ENCODE measurements at places on chromosomes 13 and 19.
A peak's percentile ranks its signal among the peaks of the same experiment; 100 is the strongest.

GRCh38 chr13:113926951-113927660 is 46.8 kb downstream of the C13orf46 start:
- DNase-seq = no peak

DNA sequence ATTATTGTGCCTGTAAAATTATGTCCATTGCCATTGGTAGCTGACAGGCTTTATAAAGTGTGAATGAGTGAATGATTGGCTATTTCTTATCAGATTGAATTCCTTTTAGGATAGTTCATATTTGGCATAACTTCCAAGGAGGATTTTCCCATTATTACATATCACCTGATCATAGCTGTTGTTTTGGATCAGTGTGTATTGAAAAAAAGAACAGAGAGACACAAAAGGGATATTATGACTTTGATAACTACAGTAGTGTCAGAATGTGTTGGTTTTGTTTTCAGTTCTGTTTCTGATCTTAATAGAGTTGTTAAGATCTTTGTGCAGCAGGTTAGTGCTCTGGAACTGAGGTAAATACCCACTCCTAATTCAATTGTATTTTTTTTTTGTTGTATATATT is 103.8 kb downstream of the LRCH1 start:
- DNase-seq = no peak

DNA sequence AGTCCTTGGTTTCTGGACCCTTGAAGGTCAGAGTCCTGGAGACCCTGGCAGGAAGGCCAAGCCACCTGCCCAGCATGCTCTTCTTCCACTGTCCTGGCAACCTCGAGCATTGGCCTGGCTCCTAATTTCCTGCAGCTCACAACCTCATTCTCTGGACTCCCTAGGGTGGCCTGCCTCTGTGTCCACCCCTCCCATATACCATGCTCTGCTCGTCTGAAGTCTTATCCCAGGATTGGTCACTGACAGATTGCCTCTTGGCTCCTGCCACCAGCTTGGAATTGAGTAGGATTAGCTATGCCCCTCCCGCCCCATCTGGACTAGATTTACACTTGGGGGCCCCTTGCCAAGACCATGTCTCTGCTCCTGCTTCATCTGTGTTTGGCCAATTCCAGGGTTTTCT is 17.1 kb upstream of the WASF3 start:
- no peak for DNase-seq

- no peak for DNase-seq
These were observed 667 bp upstream of the MBNL2 start for GRCh38 chr13:97221466-97221865.

- DNase-seq = peak; percentile 33
These were observed 16.8 kb downstream of the FPR2 start for GRCh38 chr19:51777570-51778462.

GRCh38 chr19:14530005-14530348 is 583 bp downstream of the TECR start:
- no peak for DNase-seq

- DNase-seq = no peak
These were observed 3.7 kb downstream of the FUZ start for GRCh38 chr19:49809160-49809940.

- no peak for DNase-seq
These were observed 606 bp downstream of the SYNGR4 start for GRCh38 chr19:48364598-48365348.

DNA sequence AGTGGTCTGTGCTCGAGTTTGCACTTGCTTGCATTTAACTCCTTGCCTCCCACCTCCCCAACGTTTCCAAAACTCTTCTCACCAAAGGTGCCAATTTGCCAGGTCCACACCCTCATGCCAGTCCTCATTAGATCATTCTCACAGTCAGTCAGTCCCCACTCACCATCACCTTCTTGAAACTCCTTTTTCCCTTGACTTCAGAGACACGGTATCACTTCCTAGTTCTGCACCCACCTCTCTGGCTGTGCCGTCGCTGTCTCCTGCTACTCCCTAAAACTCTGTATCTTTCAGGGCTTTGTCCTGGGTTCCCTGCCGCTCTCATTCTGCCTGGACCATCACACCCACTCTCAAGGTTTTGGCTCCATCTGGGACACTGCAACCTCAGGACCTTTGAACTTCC is 19.6 kb downstream of the OLFM2 start:
- DNase-seq = no peak

DNA sequence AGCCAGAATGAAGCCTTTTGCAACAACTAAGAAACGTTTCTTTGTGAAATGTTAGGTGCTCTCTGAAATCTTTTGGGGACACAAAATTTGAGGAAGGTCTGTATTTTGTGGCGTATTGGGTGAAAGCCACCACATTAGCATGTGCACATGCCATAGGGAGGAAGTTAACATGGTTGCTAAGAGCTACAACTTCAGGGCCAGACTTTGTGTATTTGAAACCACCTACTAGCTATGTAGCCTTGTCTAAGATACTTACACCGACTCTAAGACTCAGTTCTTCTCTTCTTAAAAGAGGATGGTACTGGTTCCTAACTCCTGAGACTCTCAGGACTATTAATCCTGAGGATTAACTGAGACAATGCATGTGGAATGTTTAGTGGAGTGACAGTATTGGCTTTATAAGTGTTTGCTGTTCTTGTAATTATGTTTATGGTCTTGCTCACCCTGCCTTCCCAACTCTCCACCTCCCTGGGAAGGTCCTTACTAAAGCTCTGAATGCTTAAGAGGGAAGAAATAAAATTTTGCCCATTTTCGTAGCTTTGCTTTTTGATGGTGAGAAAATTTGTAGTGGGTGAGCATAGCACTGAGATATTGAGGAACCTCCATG is 15.5 kb downstream of the SERP2 start:
- DNase-seq = no peak

DNA sequence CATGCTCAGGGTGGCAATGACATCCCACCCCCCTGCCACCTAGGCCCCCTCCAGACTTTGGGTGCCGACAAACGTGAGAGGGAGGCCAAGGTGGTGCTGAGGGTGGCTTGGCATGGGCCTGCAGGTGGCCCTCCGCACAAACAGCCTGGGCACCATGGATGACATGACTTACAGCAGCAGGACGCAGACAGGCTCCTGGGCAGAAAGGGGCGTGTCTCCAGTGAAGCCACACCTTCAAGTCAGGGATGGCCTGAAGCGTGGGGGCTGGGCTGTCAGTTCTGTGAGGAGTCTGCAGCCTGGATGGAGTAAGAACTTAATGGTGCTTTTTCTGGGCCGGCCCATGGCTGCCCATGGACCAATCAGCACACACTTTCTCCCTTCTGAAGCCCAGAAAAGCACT is 25.3 kb downstream of the POMP start:
- DNase-seq = no peak

DNA sequence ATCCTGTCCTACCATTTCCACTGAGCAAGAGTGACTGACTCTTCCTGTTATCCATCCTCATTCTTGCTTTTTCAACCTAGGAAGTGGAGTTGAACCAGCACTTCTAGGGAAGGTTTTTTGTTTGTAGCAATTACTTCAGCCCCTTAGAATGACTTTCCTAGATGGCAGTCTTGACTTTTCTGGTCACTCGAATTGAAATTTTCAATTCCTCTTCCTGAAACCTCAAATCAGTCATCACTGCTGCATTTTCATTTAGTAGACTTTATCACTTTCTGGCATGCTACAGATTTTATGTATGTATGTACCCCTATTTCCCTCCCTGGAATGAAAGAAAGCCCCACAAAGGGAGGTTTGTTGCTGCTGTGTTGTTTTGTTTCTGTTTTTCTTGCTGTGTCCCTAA is 915.9 kb downstream of the PCDH17 start:
- no peak for DNase-seq

DNA sequence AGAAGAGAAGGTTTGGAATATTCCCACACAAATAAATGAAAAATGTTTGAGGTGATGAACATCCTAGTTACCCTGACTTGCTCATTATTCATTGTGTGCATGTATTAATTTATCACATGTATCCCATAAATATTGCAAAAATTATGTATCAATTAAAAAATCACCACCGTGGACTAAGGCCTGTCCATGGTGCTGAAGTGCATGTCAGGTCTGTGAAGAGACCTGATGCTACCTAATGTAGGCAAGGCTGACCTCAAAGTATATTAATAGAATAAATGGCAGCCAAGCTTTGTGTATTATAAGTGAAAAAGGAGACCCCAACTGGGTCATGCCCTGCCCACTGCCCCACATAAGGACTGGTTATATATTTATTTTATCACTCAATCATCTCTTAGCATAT is 34.4 kb upstream of the ZNF835 start:
- no peak for DNase-seq

DNA sequence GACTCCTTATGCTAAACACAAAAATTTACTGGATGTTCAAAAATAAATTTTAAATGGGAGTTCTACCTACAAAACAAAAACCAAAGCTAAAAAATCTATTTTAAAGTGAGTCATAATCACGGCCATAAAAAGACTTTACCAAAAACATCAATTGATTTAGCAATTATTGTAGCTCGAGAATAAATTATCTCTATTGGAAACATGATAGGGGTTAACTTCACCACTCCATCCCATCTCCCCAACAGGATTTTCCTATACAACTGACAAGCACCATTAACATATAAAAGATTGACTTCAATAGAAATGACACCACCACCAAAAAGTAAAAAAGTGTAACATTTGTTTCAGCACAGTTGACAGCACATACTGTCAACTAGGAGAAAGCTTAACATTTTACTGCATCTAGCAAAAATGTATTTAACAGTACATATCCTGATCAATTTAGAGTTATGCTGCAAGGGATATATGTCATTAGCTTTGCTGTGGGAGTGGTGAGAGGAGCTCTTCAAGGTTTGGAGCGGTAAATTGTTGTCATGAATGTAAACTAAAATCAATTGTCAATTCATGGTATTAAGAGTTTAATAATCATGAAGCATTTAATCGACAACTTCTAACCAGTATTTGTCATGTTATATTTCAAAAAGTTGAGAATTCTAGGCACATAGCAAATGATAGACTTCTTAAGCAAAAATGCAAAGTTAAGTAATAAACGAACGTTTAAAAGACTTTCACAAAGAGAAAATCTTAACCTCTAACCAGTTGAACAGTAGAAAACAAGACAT is 3.8 kb downstream of the UBL3 start:
- DNase-seq = no peak

- no peak for DNase-seq
These were observed 71.4 kb downstream of the LRCH1 start for GRCh38 chr13:46624353-46624752.

DNA sequence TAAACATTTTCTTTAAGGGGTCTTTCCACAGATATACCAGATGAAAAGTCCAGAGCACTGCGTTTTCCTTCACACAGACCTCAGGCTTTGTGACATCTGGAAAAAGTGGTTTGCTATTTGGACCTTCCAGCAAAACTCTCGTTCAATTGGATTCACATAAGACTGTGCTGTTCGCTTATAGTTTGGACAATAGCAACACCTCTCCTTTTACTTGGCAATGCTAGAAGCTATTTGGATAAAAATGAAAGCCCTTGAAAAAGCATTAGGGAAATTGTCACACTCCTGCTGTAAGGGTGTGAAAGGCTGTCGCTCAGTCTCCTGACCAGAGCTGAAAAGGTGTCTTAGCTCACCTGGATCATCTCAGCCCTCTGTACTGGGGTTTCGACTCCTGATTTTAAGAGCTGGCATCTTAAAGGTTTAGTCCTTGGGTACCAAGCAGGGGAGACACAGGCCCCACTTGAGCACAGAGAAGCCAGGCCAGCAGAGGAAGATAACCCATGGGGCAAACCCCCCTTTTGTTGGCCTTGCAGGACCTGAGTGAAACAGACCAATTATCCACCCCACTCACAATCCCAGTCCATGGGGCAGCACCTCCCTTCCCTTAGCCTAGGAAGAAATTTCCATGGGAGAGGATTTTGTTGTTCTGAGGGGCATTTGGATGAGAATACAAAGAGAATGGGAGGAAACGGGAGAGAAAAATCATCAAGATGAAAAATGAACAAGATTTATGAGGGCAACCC is 257.6 kb downstream of the DLEU7 start:
- no peak for DNase-seq

DNA sequence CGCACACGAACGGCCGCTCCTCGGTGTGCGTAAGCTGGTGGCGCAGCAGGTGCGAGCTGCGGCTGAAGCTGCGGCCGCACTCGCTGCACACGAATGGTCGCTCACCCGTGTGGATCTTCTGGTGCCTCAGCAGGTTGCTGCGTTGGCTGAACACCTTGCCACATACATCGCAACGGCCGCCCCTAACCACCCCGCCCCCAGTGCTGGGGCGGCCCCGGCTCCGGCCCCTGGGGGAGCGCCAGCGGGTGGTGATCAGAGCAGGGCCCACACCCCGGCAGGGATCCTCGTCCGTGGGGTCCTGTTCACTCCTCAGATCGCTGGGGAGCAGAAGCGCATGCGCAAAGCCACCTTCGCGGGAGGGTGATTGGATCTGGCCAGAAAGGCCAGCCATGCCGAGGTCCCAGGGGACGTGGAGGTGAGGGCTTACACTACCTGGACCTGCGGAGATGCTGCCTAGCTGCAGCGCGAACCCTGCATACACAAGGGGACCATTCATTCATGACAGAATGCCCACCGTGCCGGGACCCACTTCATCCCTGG is 4.7 kb upstream of the UBE2M start:
- no peak for DNase-seq

DNA sequence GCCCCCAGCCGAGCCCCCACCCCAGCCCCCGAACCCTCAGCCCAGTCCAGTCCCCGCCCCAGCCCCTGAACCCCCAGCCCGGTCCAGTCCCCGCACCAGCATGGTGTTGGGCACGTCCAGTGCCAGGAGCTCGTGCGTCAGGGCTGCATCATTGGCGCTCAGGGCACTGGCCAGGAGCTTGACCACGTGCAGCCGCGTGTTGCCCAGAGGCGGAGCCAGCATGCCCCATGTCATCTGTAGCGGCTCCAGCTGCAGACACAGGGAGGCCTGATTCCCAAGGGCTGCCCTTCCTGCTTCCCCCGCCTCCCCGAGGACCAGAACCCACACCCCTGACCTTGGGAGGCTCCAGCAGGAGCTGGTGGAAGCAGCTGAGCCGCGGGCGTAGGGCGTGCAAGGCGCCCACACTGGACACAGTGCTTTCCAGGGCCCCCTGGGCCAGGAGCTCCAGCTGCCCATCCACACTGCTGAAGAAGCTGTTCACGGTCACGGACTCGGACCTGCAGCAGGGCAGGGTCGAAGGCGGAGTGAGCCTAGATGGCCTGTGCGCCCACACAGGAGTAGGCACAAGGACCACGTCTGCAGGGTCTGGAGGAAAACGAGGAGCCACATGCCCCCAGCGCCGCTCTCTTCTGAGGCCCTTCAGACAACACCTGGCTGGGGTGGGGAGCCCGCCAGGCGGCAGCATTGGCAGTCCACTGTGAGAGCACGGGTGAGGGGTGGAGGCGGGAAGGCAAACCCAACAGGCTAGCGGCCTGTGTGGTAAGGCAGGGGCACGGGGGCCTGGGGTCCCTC is 12.8 kb upstream of the TMEM86B start:
- DNase-seq = no peak

GRCh38 chr13:97885641-97886040 is 67.8 kb upstream of the IPO5 start:
- DNase-seq = no peak

DNA sequence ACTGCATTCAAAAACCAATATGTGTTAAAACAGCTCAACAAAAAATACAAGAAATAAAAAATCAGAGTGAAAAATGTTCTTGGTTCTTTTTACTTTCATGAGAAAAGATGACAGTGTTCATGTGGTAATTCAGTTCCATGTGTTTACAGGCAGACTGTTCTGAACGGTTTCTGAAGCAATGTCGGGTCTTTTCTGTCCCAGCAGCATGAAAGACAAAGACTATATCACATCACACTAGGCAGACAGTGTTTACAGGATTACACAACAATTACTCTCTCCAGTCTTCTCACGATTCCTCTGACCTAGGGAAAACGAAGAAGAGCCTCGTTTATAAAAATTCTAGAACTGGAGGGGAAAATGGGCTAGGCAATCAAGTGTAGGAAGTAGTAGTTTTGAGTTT is 83.4 kb downstream of the UBL3 start:
- DNase-seq = no peak

GRCh38 chr13:32811297-32811800 is 204.9 kb upstream of the KL start:
- DNase-seq = peak; percentile 33
